Uterus (tissue), 4 donors: ENCODE measurements at places on chromosomes 2 and 18. TPM values are rescaled to one million over a fixed set of nuclear protein-coding genes. Genes with fewer than 3 reads are reported as not detected.

Gene PRSS56
- not detected for total RNA-seq

DNA sequence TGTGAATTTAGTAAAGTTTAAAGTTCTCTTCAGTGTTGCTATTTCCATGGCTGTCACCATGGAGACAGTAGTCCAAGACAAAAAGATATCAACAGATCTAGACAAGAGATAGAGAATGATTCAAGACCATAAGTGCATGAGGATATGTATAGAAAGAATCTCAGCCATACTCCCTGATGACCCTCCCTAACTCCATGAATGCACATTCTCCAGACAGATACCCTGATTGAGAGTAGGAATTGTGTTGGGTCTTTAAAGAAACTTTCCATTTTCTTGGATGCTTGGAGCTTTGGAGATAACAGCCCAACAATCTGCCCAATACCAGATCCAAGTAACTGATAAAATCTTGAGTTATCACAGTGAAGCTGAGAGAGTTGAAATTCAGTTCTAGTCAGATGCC is 1601.2 kb upstream of the CELF4 start:
- no peak for DNase-seq

Gene SYT4
- total RNA-seq: not detected

Gene KIF5C
- 11.0 TPM for total RNA-seq

Gene GPR55
- total RNA-seq: not detected
